ENCODE measurements at places on chromosomes 6 and 20.

GRCh38 chr20:46767127-46767761 is 57.8 kb downstream of the SLC2A10 start:
- DNase-seq, result no peak

DNA sequence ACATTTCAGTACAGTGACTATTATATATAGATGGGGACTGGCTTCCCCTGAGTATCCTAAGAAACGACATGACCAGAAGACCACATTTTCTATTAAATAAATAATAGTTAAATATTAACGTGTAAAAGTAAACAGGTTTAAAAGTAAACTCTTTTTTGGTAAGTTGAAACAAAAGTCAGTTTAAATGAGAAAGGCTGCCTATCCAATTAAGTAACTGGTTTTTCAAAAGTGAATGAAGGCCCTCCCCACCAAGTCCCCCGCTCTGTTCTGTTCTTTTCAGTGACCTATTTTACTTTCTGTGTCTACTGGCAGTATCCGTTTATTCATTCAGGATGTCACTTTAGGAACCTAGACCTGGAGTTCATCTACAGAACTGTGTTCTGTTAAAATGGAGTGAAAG is 32.0 kb downstream of the QKI start:
- no peak for DNase-seq

DNA sequence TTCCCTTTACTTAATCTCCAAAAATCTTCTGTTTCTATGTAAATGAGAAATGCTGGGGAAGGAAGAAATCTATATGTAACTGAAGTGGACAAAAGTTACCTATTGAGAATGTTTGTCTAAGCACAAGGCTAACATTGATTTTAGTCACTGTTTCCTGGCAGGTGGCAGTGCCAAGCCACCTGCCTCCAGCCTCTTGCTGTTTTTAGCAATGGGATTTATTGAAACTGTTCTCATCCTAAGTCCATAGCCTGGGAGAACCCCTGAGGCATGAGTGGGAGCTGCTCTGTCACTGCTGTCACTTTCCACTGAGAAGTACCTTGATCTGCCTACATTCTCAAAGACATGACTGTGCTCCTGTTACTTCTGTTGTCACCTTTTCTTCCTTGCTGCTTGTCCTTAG is 14.7 kb downstream of the ENPP3 start:
- DNase-seq, result no peak

GRCh38 chr6:21612067-21612745 is 18.7 kb downstream of the SOX4 start:
- DNase-seq, result no peak

- no peak for DNase-seq
These were observed 75.8 kb downstream of the SYCP2L start for GRCh38 chr6:10962673-10963072.

- DNase-seq, result no peak
These were observed 1.6 kb downstream of the PPP1R16B start for GRCh38 chr20:38806855-38807655.

GRCh38 chr6:122154912-122155575 is 244.4 kb upstream of the HSF2 start:
- no peak for DNase-seq

GRCh38 chr6:21593927-21594415 is 420 bp downstream of the SOX4 start:
- no peak for DNase-seq

DNA sequence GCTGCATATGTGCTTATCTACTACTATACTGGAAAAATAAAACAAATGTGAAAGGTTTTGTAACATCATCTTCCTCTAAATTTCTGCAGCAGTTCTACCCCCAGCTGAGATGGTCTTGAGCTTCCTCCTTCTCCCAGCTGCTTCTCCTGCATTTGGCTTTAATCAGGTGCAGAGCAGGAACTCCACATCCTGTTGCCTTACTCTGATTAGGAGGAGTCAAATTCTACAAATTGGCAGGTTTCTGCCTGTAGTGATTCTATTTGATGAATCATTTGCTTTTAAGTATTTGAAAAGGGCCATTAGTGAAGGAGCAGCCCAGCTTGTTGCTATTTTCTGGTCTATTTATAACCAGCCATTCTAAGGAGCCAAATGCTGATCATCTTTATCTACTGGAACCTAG is 224.5 kb downstream of the GMDS start:
- no peak for DNase-seq

DNA sequence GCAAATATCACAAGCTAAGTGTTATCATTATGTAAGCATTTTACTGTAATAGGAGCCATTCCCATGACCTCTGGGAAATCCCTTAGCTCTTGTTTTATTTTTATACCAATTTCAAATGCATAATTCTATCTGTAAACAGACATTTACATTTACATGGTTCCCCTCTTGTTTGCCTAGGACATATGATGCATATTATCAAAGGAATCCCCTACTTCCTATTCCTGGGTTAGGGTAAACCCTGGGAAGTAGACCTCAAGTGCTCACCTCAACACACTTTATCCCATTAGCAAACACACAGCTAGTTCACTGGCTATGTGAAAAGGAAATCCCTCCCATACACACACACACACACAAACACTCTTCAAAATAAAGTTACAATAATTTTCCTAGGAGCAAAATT is 27.1 kb downstream of the PDE10A start:
- no peak for DNase-seq

DNA sequence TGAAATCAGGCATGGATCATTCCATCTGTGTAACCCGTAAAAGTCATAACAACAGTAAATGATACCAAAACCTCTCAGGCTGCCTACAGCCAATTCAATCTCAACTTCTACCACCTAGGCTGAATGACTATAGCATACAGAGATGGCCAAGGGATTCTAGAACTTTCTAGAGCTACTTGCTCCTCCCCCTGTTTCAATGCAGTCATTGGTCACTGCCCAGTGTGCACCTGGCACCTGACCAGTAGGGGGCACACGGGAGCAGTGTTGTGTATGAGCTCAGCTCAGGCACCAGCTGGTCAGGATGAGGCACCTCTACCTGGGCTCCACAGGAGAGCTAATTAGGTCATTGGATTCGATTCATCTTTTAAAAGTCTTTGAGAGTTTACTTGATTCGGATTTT is 86.2 kb downstream of the PLEKHG1 start:
- no peak for DNase-seq

DNA sequence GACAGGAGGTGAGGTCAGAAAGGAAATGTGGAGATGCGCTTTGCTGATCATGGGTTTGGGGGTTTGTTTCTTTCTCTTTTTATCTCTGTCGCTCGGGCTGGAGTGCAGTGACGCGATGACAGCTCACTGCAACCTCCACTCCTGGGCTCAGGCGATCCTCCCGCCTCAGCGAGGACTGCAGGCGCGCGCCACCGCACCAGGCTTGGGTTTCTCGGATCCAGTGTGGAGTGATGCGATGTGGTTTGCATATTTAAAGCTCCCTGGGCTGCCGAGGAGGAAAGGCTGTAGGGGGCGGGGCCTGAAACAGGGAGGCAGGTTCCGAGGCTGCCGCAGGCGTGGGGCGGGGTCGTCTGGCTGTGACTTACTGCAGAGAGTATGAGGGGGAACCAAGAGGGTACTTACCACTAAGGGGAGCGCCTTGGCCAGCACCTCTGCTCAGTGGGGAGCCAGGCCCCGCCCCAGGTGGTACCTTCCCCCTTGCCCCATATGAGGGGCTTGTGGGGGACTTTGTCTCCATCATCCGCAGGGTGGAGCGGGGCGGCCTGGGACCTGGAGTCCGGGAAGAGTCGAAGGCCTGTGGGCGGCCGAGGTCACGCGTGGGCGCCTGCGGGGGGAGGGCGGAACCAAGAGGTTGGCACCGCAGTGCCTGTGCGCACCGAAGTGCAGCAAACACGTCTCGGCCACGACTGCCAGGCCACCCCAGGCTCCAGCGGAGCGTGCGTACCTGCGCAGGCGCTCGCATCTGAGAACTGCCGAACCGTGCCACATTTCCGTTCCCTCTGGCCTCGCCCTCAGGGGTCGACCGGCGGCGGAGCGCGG is 12.7 kb upstream of the BAK1 start:
- DNase-seq, result no peak

GRCh38 chr6:56345376-56345995 is 98.1 kb upstream of the COL21A1 start:
- no peak for DNase-seq

DNA sequence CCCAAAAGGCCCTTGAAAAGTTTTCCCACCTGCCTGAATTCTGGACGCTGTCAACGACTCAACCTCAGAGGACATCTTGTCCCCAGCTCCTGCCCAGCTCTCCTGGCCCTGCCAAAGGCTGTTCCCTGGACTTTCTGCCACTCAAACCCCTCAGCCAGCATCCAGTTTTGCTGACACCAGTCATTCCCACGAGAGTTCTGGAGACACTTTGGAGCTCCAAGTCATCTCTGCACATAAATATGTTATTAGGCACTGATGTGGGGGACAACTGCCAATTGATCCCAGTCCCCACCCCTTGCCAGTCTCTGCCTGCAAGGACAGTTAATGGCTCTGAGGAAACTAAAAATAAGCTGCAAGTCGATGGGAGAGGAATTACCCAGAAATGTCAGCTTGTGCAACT is 38.9 kb upstream of the KCNB1 start:
- DNase-seq, result no peak

- DNase-seq, result no peak
These were observed 1.2 kb downstream of the ABHD12 start for GRCh38 chr20:25389401-25389857.

- DNase-seq, result no peak
These were observed 108.8 kb downstream of the TIAM2 start for GRCh38 chr6:155103816-155104366.

DNA sequence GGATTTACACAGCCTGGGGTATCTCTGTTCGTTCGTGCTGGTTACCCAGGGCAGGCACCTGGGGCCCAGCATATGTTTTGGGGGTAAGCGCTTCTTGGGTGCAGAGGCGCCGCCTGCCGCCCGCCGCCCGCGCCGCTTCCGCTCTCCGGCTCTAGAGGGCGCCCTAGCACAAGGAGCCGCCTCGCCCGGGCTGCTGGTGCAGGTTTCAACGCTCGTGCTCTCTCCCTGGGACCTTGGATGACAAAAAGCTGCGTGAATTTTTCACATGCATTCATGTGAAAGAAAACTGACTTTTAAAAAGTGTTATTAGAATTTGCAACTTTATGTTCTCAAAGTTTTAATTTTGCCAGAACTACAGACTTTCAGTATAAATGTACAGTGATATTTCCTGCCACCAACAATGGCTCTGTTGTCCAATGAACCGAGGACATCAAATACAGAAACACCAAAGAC is 32.5 kb downstream of the PRR18 start:
- DNase-seq, result peak; percentile 59

- DNase-seq, result no peak
These were observed 11.3 kb downstream of the ZHX3 start for GRCh38 chr20:41306061-41306727.

DNA sequence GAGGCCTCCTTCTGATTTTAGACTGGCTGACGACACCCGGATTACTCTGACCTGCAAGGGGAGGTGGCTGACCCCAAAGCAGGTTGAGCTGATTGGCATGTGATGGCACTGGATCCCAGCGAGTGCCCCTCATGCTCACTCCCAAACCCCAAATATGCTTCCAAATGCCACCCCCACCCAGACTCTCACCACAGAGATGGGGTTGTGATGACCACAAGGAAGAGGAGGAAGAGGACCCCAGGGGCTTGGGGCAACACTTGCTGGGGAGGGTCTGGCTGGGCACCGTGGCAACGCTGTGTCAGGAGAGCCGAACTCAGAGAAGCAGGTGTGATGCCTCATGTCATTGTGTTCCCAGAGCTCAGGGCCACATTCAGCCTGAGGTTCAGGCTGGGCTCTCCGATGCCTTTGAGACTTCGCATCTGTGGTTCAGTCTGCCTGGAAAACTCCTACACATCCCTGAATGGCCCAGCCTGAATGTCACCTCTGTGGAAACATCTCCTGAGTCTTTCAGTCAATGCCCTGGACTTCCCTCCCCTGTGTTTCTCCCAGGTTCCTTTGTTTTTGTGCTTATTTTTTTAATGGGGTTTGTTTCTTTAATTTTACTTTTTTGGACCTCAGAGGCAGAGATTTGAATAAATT is 169.1 kb upstream of the PMEPA1 start:
- no peak for DNase-seq

- no peak for DNase-seq
These were observed 14.6 kb upstream of the SYNJ2 start for GRCh38 chr6:157967020-157967419.

DNA sequence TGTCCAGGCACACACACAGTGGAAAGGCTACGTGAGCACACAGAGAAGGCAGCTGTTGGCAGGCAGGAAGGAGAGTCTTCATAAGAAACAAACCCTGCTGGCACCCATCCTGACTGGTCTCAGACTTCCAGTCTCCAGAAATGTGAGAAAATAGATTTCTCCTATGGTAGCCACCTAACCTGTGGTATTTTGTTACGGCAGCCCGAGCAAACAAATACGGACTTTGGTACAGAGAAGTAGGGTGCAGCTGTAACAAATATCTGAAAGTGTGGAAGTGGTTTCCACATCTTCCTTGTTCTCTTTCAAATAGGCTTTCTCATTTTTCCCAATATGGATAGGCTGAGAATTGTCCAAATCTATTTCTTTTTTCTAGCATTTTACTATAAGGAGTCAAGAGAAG is 94.6 kb downstream of the ADGB start:
- DNase-seq, result no peak

GRCh38 chr20:38239441-38239840 is 21.1 kb downstream of the KIAA1755 start:
- no peak for DNase-seq

GRCh38 chr20:62677678-62678077 is 31.0 kb upstream of the NTSR1 start:
- DNase-seq, result no peak

DNA sequence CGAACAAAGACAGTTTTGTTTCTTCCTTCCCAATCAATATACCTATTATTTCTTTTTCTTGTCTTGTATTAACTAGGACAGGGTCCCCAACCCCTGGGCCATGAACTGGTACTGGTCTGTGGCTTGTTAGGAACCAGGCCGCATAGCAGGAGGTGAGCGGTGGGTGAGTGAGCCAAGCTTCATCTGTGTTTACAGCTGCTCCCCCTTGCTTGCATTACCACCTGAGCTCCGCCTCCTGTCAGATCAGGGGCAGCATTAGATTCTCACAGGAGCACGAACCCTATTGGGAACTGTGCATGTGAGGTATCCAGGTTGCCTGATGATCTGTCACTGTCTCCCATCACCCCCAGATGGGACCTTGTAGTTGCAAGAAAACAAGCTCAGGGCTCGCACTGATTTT is 151.9 kb downstream of the CDKAL1 start:
- no peak for DNase-seq

GRCh38 chr6:144219056-144219685 is 66.0 kb upstream of the UTRN start:
- DNase-seq, result no peak

- DNase-seq, result no peak
These were observed 77.3 kb upstream of the SLC35F1 start for GRCh38 chr6:117829594-117830319.

DNA sequence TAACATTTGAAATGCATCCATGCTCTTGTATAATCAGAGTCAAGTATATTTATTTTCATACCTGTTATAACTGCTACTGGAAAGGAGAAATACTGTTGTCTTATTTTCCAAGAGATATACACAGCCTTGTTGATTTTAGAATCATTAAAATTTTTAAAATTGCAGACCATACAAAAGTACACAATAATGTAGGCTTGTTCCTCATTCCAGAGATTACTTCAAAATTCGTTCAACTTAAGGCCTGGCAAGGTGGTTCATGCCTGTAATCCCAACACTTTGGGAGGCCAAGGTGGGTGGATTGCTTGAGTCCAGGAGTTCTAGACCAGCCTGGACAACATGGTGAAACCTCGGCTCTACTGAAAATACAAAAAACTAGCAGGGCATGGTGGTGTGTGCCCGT is 6.1 kb downstream of the RNF114 start:
- no peak for DNase-seq
